ENCODE measurements at places on chromosomes 16 and 17.

GRCh38 chr17:8162997-8163977 lies 539 bp upstream of the VAMP2 start:
- no peak for DNase-seq

GRCh38 chr17:78359321-78359996 lies 418 bp downstream of the SOCS3 start:
- DNase-seq = no peak

DNA sequence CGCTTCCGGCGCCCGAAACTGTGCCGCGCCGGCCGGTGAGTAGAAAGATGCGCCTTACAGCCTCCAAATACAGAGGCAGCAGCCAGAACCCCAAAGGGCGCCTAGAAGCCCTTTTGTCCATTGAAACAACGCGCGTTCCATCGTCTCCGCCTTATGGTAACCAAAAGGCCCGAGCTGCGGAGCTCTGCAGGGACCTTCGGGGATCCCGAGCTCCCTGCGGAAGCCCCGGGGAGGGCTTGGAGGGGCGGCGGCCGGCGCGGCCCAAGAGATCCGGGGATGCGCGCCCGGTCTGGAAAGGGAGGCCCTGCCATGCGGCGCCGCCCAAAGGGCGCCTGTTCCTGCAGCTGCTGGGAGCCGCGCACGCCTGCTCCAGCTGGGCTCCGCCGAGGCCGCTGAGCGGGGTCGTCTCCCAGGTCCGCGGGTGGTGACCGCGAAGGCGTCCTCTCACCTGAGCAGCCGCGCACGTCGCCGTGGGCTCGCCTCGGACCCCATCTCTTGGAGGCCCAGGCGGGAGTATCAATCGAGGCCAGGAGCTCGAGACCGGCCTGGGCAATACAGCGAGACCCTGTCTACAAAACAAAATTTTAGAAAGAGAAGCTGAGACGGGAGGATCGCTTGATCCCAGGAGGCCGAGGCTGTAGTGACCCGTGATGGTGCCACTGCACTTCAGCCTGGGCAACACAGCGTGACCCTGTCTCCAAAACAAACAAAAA lies 742 bp upstream of the FBXO31 start:
- no peak for DNase-seq

DNA sequence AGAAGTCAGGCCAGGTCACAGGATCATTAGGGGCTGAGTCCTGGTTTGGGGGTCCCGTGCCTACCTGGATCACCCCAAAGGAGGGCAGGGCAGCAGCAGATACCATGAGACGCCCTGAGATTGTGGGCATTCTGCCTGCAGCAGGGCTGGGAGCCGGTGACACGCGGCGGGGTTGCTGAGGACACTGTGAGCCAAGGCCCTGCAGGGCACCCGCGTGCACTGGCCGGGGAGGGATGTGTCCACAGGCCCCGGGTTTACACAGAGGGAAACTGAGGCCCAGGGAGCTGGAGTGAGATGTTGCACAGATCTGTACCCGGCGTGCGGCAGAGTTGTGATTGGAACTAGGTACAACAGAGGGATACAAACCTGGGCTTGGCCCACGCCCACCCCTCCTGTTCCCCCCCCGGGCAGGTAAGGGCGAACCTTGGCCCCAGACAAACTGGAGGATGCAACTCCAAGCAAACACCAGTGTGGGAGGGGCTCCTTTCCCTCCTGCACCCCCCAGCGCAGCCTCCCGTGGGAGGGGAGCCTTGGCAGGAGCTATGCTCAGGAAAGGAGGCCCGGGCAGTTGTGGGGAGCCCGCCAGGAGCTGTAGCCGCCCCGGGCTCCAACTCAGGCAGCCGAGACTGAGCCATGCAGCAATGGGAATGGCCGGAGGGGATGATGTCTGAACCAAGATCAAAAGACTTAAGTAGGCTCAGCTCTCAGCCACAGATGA lies 91.3 kb downstream of the ENGASE start:
- no peak for DNase-seq

- DNase-seq = no peak
Observed at GRCh38 chr16:81181013-81181720, 57.3 kb upstream of the BCO1 start.

- DNase-seq = peak; percentile 51
Observed at GRCh38 chr17:74325743-74326379, at the start of gene KIF19. Gene KIF19, plus strand, starts transcription at chr17:74326226. Its CDS starts 124 bp downstream, at chr17:74326350.

- DNase-seq = no peak
Observed at GRCh38 chr17:59757043-59757442, 49.6 kb downstream of the VMP1 start.

- no peak for DNase-seq
Observed at GRCh38 chr17:46894476-46895151, 28.3 kb upstream of the GOSR2 start.

DNA sequence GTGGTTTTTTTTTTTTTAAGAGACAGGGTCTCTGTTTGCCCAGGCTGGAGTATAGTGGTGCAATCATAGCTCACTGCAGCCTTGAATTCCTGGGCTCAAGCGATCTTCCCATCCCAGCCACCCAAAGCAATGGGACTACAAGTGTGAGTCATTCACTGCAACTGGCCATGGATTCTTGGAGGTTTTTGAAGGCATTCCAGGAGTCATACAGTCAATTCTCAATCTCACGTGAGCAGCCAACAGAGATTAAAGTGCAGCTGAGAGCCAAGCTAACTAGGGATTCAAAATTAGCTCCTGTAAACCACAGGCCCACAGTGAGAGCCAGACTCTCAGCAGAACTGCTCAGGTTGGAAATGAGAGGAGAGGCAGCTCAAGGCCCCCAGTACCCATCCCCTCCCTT lies 30.2 kb downstream of the XPO6 start:
- no peak for DNase-seq

DNA sequence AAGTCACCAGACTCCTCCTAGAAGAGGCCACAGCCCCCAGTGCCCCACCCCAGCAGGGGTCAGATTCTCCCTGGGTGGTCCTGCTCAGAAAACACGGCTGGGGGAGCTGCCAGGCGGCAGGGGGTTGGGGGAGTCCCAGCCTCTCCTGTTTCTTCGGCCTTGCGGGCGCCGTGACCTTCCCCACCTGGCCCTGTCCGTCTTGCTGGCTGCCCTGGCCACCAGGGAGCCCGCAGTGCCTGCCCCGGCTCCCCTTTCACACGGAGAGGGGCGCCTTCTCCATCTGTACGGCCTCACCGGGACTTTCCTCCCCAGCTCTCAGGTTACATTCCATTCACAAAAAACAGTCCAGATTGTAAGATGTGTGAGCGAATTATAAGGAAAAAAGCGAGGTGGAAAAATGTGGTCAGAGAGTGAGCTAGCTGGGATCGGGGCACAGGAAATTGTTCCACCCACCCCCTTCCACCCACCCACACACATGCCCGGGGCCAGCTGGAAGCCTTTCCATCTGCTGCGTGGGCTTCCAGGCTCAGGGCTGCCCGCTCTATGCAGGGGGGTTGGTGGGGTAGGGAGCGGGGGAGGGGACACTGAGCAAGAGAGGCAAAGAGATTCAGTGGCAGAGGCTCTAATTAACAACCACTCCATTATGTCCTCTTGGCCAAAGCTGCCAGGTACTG lies 14.6 kb upstream of the CIBAR2 start:
- peak; percentile 42 for DNase-seq

DNA sequence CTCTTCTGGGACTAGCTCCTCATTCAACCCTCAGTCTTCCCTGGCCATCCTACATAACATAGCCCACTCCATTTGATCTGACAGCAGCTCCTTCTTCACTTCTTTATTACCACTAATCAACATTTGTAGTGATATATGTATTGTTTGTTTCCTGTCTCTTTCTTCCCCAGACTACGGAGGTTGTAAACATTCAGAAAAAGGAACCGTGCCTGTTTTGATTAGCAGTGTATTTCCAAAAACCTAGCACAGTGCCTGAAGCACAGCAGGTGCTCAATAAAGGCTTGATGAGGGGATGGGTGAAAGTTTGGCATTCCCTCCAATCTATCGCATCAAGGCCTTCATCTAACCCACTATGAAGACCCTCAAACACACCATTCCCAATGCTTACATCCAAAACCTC lies 150.8 kb downstream of the XYLT1 start:
- DNase-seq = no peak

DNA sequence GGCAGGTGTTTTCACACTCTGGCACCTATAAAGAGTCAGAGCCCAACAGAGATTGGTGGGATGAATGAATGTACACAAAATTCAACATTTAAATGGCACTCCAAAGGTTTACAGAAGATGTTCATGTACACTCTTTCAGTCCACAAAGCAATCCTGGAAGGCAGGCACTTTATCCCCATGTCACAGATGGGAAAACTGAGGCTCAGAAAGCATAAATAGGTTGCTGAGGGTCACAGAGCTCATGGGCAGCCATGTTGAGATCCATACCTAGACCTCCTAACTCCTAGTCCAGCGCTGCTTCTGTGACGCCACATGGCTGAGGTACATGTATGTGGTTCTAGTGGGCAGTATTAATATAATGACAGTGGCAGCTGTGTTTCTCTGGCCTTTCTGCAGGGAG lies 157.7 kb upstream of the LHX1 start:
- DNase-seq = no peak

DNA sequence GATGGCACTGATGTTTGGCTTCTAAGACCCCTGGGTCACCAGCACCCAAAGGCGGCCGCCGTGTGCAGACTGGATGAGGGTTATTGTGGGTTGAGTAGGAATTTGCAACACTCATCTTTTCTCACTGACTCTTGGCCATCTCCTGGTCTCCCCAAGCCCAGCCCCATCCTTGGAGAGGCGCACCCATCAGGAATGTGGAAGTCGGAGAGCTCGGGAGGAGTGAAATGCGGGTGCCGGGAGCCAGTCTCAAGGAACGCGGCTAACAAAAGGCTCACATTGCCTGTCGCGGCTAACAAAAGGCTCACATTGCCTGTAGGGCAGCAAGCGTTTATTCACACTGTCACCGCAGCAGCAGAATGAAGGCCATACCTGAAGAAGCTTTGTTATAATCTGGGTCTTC lies 248.6 kb downstream of the FOXL1 start:
- DNase-seq = no peak

GRCh38 chr17:42387661-42388380 lies 421 bp downstream of the STAT3 start:
- no peak for DNase-seq

DNA sequence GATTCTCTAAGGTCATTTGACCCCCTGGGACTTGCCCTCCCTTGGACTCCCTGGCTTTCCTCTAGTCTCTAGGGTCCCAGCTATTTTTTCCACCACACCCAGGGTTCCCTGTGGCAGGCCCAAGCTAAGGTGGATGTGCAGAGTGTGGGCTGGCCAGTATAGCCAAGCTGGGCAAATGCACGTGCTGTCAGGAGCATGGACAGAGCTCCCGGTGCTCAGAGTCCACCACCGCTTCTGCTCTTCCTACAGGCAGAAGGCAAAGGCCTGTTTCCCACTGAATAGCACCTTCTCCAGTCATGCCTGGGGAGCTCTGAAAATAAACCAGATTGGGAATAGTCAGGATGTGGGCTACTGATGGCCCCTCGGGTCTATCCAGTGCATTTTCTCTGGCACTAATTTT lies 53.3 kb downstream of the GNAO1 start:
- no peak for DNase-seq

DNA sequence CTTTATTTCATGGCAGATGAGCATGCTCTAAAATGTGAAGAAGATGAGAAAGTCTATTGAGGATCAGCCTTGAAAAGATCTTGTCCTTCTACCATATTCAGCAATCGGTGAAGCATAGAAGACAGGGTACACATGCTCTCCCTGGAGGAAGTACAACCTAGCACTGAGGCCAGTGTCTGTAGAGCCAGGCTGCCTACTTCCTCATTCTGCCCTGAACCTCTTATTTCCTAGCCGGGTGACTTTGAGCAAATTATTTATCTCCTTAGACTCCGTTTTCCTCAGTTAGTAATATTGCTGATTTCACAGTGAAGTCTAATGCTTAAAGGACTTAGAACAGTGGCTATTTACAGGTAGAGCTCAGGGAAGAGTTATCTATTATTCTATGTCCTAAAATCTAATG lies 58.4 kb downstream of the TMEM100 start:
- no peak for DNase-seq

- DNase-seq = no peak
Observed at GRCh38 chr17:57397402-57397801, 141.1 kb downstream of the MSI2 start.

GRCh38 chr17:36755586-36755985 lies 154.2 kb downstream of the MRM1 start:
- DNase-seq = no peak

GRCh38 chr17:75047398-75048098 lies 523 bp downstream of the KCTD2 start:
- DNase-seq = no peak

GRCh38 chr16:51409001-51409675 lies 258.1 kb upstream of the SALL1 start:
- no peak for DNase-seq

- DNase-seq = no peak
Observed at GRCh38 chr16:58128181-58128631, 975 bp downstream of the CFAP20 start.

DNA sequence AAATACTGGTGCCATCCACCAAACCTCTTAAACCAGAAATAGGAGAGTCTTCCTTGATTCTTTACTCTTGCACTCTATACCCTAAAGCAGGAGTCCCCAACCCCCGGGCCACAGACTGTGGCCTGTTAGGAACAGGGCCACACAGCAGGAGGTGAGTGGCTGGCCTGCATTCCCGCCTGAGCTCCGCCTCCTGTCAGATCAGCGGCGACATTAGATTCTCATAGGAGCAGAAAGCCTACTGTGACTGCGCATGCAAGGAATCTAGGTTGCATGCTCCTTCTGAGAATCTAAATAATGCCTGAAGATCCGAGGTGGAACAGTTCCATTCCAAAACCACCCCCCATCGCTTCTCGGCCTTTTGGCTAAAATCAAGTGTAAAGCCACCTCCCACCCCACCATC lies 30.3 kb upstream of the SRCIN1 start:
- DNase-seq = no peak

- no peak for DNase-seq
Observed at GRCh38 chr17:32123782-32124181, 18.5 kb upstream of the RHOT1 start.

DNA sequence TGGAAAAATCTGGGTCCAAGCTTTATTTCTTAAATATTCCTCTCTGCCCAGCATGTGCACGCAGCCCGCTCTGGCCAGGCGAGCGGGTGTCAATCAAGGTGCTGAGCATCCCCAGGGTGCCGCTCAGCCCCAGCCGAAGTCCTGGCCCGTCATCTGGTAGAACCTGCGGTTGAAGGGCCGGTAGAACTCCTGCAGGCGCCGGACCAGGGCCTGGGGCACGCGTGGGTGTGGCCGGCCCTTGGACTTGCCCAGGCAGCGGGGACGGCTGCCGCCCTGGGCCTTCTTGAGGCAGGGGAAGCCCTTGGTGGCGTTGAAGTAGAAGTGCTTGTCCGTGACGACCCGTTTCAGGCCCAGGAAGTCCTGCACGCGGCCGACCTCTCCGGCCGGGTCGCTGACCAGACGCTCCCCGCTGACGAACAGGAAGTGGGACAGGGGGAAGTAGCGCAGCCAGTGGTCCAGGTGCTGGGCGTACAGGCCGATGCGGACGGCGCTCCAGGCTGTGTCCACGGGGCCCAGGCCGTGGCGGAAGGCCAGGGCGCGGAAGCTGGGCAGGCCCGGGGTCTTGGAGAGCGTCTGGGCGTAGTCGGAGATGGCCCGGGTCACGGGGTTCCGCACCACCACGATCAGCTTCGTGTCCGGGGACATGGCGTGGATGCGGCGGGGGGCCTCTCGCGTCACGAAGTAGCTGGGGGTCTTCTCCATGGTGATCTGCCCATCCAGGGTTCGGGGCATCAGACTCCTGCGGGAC lies 6.6 kb downstream of the HS3ST6 start:
- no peak for DNase-seq

- DNase-seq = no peak
Observed at GRCh38 chr17:49196520-49196919, 13.9 kb downstream of the GNGT2 start.

GRCh38 chr17:45338996-45339535 lies 22.2 kb upstream of the MAP3K14 start:
- no peak for DNase-seq

GRCh38 chr17:77365584-77366186 lies 224.9 kb downstream of the SEC14L1 start:
- DNase-seq = no peak

GRCh38 chr16:14024283-14024682 lies 46.8 kb upstream of the MRTFB start:
- no peak for DNase-seq

Measured in stimulated activated CD8-positive, alpha-beta memory T cell treated with anti-CD3 and anti-CD28 coated beads, Interleukin-7, amount 100 ng/mL, for 4 hours (primary cell).